ENCODE measurements at places on chromosomes 12 and 14.

DNA sequence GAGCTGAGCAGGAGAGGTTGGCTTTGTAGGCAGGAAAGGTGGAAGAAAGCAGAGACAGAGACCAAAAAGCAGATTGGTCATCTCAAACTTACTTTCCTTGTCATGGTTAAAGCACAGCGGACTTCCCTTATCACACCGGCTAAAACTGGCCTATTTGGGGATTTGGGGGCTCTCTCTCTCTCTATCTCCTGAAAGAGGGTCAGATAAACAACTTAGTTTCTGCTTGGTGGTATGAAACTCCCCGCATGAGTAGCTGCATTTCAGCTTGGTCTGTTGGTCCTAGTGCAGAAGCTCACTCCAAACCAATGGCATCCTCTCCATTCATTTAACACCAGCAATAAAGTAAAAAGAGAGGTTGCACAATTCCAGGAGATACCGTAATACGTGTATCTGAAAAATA lies 57.1 kb downstream of the TNFAIP2 start:
- no peak for DNase-seq

DNA sequence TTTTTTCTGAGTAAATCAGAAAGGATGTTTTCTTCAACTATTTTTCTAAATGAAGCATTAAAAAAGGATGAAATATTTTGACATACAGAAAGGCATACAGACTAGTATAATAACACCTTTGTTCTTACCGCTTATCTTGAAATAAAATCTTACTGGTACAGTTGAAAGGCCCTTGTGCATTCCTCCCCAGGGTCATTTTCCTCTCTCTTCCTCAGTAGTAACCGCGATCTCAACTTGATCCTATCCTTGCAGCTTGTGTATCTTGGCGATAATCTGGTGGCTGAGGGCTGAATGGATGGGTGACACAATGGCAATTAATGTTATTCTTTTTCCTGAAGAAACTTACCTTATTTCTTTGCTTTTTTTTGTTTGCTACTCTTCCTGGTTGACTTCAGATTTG lies 18.5 kb downstream of the GAS2L3 start:
- DNase-seq = no peak

GRCh38 chr12:42070036-42070435 lies 74.6 kb downstream of the GXYLT1 start:
- DNase-seq = no peak

GRCh38 chr14:101062065-101062450 lies 158.5 kb upstream of the RTL1 start:
- no peak for DNase-seq

DNA sequence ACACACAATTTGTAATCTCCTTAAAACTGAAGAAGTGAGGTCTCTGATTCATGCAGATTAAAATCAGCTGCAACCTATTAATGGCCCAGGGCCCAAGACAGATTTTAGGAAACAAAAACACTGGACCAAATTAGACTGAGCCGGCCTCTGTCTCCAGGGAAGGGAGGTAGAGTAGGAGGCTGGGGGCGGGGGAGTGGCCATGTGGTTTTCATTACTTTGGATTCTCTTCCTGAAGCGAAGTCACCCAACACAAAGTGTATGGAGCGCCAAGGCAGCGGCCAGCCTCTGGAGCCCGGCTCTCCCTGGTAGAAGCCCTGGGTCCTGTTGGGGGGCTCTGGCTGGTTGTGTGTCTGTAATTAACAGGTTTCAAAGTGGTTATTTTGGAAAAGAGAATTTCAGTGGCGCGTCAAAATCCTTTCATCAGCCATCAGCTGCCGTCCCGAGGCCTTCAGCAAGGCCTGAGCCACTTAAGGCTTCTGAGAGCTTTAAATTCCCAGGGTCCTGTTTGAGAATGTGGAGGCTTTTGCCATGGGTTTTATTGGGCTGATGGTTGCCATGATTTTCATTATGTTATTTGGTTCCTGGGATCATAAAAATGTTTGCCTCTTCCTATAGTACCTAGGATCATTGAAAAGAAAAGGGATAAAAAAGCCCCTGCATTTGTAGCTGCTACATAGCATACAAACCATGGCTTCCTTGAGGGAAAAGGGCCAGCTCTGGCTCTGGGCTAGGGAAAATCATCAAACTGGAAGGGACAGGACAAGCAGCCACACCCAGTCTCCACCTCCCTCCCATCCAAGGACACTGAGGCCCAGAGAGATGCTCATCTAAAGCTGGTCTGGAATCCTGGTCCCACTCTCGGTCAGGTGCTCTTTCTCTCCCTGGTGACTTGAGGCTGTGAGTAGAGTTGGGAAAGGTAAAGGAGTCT lies 282.4 kb downstream of the ZFP36L1 start:
- no peak for DNase-seq

DNA sequence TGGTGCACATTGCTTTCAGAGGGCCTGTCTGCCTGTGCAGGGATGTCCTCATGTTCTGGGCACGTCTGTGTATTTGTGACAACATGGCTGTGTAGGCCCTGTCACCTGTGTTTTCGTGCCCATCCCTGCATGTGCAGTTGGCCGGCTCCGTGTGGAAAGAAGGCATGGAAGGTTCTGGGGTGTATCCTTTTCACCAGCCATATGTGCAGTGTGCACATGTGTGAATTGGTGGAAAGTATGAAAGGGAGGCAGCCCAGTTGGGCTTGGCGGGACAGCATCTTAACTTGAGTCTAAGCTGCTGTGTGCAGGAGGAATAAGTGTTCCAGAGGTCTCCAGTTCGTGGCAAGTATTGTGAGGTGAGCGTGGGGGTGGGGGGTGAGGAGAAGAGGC lies 669 bp downstream of the TSPAN11 start:
- no peak for DNase-seq

GRCh38 chr14:23321572-23322547 lies 603 bp downstream of the PABPN1 start:
- DNase-seq = no peak

DNA sequence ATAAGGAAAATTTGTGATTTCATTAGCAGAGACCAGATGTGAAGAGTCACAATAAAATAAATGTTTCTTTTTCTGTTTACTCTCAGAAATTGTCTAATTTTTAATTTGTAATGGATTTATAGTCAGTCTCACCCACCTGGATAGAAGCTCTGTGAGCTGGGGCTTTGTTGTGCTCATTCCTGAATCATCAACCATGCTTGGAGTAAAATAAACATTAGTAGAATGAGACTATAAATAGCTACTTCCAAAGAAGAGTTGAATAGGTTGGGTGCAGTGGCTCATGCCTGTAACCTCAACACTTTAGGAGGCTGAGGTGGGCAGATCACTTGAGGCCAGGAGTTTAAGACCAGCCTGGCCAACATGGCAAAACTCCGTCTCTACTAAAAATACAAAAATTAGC lies 185.3 kb upstream of the FBXO33 start:
- no peak for DNase-seq

DNA sequence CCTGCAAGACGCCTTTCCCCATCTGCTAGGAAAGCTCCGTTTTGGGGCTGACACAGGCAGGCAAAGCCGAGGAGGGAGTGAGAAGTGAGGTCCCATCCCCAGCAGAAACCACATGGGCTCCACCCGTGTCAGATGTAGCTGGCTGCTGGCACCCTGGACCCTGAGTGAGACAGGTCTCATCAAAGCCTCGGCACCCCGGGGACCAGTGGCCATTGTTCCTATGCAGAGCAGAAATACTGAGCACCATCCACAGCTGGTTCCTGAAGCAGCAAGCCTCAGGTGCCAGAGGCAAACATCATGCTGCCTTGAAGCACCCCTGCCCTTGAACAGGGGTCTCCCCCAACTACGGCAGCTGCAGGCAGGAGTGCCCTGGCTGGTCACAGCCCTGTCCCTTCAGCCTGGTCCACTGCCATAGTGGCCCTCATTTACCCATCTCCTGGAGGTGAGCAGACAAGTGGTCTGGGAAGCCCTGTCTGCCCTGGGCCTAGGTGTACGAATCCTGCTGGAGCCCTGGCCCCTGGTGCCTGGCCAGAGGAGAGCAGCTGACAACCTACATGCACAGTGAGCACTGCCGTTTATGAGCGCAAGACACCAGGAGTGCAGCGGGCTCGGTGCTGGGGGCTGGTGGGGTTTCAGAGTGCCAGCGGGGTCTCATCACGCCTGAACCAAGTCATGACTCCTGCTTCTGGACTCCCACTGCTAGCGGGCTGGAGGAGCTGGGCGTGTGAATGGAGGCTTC lies 289.8 kb upstream of the RTL1 start:
- no peak for DNase-seq

- DNase-seq = no peak
Observed at GRCh38 chr12:64253356-64253755, 31.3 kb upstream of the KICS2 start.

- DNase-seq = no peak
Observed at GRCh38 chr12:94190623-94191022, 42.2 kb downstream of the PLXNC1 start.

- DNase-seq = peak; percentile 9
Observed at GRCh38 chr12:96719660-96720362, 187.2 kb upstream of the NEDD1 start.

GRCh38 chr12:59357811-59358210 lies 238.0 kb upstream of the SLC16A7 start:
- no peak for DNase-seq

GRCh38 chr12:53727310-53728041 lies at the start of gene CALCOCO1:
CALCOCO1 (minus strand) TSS chr12:53727452; CDS start chr12:53725242, 2,210 bp downstream.
- DNase-seq = peak; percentile 94

DNA sequence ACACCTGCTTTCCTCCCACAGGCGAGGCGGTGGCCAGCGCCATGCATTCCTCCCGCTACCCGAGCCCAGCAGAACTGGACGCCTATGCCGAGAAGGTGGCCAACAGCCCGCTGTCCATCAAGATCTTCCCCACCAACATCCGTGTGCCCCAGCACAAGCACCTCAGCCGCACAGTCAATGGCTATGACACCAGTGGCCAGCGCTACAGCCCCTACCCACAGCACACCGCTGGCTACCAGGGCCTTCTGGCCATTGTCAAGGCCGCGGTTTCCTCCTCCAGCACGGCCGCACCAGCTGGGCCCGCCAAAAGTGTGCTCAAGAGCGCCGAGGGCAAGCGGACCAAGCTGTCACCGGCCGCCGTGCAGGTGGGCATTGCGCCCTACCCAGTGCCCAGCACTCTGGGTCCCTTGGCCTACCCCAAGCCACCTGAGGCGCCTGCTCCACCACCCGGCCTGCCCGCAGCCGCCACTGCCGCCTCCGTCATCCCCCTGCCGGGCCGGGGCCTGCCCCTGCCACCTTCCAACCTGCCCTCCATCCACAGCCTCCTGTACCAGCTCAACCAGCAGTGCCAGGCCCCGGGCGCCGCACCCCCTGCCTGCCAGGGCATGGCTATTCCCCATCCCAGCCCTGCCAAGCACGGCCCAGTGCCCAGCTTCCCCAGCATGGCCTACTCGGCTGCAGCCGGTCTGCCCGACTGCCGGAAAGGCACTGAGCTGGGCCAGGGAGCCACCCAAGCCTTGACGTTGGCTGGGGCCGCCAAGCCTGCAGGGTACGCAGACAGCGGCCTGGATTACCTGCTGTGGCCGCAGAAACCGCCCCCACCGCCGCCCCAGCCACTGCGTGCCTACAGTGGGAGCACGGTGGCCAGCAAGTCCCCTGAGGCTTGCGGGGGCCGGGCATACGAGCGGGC lies 54.6 kb downstream of the FAM222A start:
- DNase-seq = no peak

GRCh38 chr12:131249246-131250027 lies 295.7 kb downstream of the ADGRD1 start:
- no peak for DNase-seq

GRCh38 chr12:80316222-80316621 lies 127.8 kb upstream of the PTPRQ start:
- DNase-seq = no peak

DNA sequence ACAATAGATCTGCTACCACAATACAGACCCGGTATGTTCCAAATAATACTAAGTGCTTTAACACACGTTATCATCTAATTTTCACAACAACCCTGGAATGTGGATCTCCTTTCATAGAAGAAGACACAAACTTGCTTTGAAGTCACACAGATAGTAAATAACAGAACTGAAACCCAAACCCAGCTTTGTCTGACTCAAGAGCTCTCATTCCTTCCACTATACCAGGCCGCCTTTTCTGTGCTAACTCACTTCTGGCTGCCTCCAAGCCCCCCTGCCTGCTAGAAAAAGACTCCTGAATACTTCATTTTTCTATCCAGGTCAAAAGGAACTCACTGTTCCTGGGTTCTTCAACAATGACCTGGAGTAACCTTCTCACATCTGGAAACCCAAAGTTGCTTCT lies 37.8 kb downstream of the PRPF40B start:
- DNase-seq = no peak
